OCI-LY7 (cell line): ENCODE measurements at places on chromosomes 4 and X. TPM values are rescaled to one million over a fixed set of nuclear protein-coding genes. Genes with fewer than 3 reads are reported as not detected.
A peak's percentile ranks its signal among the peaks of the same experiment; 100 is the strongest.

DNA sequence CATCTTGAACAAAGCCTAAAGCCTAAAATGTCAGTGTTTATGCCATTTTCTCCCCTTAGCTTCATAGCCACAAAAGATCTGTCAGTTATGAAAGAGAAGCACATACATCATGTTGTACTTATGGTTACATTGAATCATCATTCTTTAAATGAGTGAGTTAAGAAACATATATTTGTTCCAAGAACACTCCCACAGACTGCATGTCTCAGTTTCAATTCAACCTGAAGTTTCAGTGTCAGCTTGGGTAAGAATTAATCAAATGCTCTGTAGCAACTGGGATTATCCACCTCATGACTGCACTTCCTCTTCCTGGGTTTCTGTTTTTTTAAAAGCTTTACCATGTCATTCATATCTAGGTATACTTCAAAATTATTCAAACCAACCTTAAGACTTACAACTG lies 3.9 kb upstream of the TMPRSS11B start:
- no peak for DNase-seq

DNA sequence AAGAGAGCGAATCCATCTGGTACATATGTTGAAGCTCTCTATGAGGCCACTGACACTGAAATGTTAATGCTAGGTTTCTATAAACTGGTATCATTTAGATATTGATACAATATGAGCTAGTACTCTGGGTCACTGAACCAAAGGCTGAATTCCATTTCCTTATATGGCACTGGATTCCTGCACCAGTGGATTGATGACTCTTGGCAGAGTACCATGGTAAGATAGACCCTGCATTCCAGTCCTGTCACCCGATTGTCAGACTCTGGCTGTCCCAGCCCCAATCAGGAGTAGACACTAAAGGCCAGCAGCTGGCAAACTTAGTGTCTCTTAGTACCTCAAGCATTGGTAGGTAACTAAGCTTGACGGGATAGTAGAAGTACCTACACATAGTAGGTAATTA lies 44.0 kb upstream of the EOLA2 start:
- no peak for DNase-seq

DNA sequence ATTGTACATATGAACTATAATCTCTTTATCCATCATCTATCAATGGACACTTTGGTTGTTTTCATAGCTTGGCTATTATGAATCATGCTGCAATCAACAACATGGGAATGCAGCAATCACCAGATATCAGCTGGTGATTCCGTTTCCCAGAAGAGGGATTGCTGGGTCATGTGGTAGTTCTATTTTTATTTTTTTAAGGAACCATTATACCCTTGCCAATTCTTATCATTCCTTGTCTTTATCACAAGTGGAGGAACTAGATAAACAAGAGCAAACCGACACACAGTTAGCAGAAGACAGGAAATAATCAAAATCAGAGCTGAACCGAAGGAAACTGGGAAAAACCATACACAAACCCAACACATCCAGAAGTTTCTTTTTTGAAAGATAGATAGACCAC lies 14.5 kb upstream of the LNX1 start:
- no peak for DNase-seq

- DNase-seq = no peak
Measured at GRCh38 chr4:94701631-94702300, 56.0 kb upstream of the BMPR1B start.

DNA sequence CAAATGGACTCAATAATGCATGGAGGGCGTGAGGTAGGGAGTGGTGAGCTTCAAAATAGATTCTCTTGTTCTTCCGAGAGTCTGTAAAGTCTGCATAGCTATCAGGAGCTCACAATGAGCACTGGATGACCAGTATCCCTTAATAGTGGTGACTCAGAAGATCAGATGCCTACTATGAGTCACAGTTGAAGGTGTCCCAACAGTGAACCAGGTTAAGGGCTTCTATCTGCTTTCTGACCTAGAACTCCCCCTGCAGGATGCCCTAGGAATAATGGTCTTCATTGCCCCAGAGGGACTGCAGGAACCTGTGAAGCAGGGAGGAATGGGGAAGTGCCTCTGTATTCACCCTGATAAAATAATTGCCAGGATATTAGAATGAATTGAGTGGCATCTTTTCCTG lies 22.1 kb downstream of the DGKK start:
- peak; percentile 2 for DNase-seq

DNA sequence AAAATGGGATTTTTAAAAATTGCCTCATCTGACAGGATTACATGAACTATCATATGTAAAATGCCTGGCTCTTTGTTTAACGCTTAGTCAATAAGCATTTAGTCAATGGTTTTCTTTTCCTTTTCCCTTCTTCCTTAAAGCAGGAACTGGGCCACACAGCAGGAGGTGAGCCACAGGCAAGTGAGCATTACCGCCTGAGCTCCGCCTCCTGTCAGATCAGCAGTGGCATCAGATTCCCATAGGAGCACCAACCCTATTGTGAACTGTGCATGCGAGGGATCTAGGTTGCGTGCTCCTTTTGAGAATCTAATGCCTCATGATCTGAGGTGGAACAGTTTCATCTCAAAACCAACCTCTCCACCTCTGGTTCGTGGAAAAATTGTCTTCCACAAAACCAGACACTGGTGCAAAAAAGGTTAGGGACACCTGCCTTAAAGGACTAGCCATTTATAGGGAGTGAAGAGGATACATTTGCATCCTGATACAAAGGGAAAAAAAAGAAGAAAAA lies 306.1 kb downstream of the FBXW7 start:
- DNase-seq = no peak

- DNase-seq = no peak
Measured at GRCh38 chr4:76947369-76947768, 2.2 kb upstream of the SEPTIN11 start.

- no peak for DNase-seq
Measured at GRCh38 chrX:39851745-39852455, 245.9 kb downstream of the BCOR start.

DNA sequence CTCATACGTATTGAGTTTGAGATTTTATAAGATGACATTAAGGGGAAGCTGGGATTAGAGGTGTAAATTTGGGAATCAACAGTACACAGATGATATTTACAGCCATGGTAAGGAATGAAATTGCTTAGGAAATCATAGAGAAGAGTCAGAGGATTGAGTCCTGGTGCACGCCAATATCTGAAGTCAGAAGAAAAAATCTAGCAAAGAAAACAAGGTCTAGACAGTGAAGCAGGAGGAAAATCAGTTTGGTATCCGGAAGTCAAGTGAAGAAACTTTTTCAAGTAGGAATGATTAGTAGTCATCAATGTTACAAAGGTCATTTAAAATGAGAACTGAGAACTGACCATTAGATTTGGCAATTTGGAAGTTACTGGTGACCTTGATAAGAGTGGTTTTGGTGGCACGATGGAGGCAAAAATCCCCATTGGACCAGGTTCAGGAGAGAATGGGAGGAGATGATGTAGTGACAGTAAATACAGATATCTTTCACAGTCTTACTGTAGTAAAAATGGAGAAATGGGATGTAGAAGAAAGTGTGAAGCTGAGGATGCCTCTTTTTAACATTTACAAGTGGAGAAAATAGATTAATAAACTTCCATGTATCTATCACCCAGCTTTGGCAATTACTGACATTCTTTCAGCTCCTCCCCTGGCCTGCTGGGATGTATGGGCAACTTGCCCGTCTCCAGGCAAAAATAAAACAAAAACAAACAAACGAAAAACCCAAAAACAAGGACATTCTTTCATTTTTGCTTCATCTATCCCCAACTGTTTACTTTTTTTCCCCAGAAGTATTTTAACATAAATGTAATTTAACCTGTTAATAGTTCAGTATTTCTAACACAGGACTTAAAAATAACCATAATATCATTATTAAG lies 11.4 kb upstream of the GPR34 start:
- no peak for DNase-seq

DNA sequence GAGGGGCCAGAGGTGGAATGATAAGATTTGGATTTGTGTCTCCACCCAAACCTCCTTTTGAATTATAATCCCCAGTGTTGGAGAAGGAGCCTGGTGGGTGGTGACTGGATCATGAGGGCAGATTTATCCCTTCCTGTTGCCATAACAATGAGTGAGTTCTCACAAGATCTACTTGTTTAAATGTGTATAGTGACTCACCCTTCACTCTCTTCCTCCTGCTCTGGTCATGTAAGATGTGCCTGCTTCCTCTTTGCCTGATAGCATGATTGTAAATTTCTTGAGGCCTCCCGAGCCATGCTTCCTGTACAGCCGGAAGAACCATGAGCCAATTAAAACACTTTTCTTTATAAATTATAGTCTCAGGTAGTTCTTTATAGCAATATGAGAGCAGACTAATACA lies 348.6 kb downstream of the AR start:
- no peak for DNase-seq

- DNase-seq = no peak
Measured at GRCh38 chr4:98749206-98749605, 90.8 kb upstream of the TSPAN5 start.

- no peak for DNase-seq
Measured at GRCh38 chrX:96002431-96002830, 682.2 kb upstream of the DIAPH2 start.

GRCh38 chr4:180152831-180153230 lies 2090.4 kb upstream of the TENM3 start:
- DNase-seq = peak; percentile 13

DNA sequence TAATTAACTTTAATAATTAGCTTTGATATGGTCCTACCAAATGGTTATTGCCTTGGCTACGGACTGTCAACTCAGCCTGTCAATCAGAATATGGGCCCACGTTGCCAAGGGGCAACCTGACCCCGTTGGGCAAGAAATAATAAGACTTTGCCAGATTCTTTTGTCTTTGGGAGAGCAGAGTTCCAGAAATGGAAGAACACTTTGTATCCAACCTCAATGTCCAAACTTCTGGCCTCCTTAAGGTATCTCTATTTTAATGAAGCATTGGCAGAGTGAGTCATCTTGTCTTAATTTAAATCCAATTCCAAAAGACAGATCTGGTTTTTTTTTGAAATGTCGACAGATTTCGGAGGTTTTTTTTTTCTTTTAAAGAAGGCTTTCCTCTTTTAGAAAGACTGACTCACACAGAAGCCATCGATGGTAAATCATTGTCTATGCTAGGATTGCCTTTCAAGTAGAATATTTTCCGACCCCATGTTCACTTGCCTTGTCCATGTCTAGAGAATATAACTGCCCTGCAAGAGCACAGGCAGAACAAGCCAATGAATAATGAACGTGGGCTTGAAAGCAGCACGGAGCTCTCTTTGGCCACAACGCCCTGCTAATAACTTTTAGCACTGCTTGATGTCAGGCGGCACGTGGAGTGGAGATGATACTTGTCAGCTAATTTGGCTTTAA lies 190.3 kb upstream of the GATB start:
- no peak for DNase-seq

DNA sequence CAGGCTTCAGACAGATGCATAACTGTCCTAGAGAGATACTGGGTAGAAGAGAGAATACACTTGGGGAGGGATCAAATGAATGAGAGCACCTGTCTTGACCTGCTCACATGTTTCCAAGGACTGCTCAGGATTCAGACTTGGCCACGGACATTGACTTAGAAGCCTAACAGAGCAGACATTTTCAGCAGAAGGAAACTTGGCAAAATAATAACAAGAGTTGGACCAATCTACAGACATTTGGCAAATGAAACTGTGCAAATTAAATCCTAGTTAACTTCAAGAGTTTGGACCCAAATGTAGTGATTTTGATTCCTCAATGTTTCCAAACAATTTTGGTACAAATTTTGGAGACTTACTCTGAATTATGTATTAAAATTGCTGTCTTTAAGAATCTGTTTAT lies 223.9 kb downstream of the CAMK2D start:
- no peak for DNase-seq

GRCh38 chr4:49709775-49710174 lies 723.7 kb downstream of the CWH43 start:
- no peak for DNase-seq

- no peak for DNase-seq
Measured at GRCh38 chrX:39728852-39729598, 368.7 kb downstream of the BCOR start.

GRCh38 chr4:145776208-145776607 lies 96.3 kb downstream of the C4orf51 start:
- no peak for DNase-seq

- DNase-seq = no peak
Measured at GRCh38 chr4:18077808-18078207, 56.3 kb upstream of the LCORL start.

DNA sequence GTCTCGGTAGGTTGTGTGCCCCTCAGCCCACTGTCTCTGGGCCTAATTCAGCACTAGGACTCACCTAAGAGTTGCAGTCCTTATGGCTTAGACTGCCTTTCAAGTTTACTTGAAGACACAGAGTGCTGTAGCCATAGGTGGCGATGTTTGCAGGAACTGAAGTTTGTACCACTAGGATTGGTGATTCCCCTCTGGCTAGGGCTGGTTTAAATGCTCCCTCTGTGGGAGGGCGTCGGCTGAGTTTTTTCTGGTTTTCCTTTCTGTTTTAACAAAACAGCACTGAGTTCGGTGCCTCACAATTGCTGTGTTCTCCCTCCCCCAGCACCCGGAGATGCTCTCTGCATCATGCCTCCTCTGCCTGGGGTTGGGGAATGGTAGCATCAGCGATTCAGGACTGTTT lies 480.9 kb downstream of the PCDH11X start:
- DNase-seq = no peak

DNA sequence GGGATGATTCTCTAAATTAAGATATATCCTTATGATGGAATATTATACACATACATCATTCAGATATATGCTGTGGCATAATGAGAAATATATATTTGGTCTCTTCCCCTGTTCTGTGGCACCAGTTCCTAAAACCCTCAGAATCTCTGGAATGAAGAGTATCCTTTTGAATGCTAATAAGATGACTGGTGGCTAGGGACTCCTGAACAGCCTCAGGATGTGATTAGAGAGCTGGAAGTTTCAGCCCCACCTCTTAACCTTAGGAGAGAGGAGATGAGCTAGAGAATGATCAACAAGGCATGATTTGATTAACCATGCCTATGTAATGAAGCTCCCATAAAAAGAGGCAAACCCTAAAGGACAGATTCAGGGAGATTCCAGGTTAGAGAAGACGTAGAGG lies 632.0 kb downstream of the IQCM start:
- no peak for DNase-seq

DNA sequence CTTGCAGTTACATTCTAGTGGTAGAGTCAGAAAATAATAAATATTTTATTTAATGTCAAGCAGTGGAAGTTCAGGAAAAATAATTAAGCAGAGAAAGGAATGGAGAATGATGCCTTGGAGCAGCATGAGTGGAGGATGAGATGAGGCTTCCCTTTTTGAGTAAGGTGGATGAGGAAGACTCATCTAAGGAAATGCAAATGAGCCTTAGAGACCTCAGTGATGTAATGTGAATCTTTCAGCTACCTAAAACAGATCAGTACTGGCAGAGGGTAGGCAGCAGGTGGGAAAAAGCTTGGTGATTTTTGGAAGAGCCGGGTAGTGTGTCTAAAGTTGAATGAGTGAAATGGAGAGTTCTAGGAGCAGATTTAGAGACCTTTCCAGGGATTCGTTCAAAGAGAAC lies 118.2 kb downstream of the GRID2 start:
- DNase-seq = no peak

- no peak for DNase-seq
Measured at GRCh38 chr4:180380733-180381132, 1862.5 kb upstream of the TENM3 start.

UGDH gene
- 28.6 and 33.6 TPM in 2 replicates for total RNA-seq

SULT1E1 gene
- total RNA-seq = not detected in 2 replicates

WAS gene
- 87.0 and 89.7 TPM in 2 replicates for total RNA-seq

TCEANC gene
- total RNA-seq = 4.0 and 4.8 TPM in 2 replicates

TIMP1 gene
- 0.83 TPM in 1 of 2 replicates, not detected in the other for total RNA-seq

NAP1L3 gene
- not detected in 2 replicates for total RNA-seq

ADH1C gene
- total RNA-seq = not detected in 2 replicates

JAKMIP1 gene
- 4.0 and 4.6 TPM in 2 replicates for total RNA-seq

HS6ST2 gene
- not detected in 2 replicates for total RNA-seq

GAGE12F gene
- not detected in 2 replicates for total RNA-seq

UGT2B10 gene
- total RNA-seq = not detected in 2 replicates

ATOH1 gene
- not detected in 2 replicates for total RNA-seq

NLRP2B gene
- total RNA-seq = not detected in 2 replicates

CCSER1 gene
- total RNA-seq = not detected in 2 replicates
